GM23248 (cell line): ENCODE measurements at places on chromosomes 13 and 19.

GRCh38 chr19:41997851-41998229 lies 3.8 kb upstream of the ATP1A3 start:
- no peak for DNase-seq

GRCh38 chr19:15555759-15556633 lies 47.7 kb downstream of the CYP4F22 start:
- DNase-seq = peak; percentile 98

GRCh38 chr19:38684078-38684861 lies 36.8 kb downstream of the ACTN4 start:
- DNase-seq = peak; percentile 97

- peak; percentile 86 for DNase-seq
Observed at GRCh38 chr13:114124921-114125320, 7.5 kb downstream of the RASA3 start.

DNA sequence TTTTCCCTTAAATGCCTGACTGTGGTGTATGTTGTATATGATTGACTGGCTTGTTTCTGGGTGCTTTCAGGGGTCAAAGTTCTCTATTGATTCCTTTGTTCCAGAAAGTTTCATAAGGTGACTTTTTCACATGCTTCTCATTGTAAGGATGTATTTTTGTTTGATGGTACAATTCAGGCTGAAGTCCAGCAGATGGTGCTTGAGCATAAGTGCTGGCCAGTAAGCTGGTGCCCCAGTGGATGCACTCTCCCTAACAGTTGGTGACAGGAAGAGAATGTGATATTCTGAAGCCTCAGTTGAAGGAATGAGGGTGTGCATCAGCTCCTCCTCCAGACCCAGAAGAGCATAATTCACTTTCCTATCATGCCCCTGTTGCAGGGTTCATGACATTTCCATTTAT lies 1941.6 kb upstream of the PRR20A start:
- DNase-seq = no peak

GRCh38 chr19:14400951-14401431 lies 18.1 kb downstream of the DDX39A start:
- DNase-seq = no peak

GRCh38 chr13:45133396-45134118 lies 13.2 kb downstream of the GTF2F2 start:
- no peak for DNase-seq

- peak; percentile 75 for DNase-seq
Observed at GRCh38 chr19:3304871-3305423, 61.4 kb upstream of the NFIC start.

DNA sequence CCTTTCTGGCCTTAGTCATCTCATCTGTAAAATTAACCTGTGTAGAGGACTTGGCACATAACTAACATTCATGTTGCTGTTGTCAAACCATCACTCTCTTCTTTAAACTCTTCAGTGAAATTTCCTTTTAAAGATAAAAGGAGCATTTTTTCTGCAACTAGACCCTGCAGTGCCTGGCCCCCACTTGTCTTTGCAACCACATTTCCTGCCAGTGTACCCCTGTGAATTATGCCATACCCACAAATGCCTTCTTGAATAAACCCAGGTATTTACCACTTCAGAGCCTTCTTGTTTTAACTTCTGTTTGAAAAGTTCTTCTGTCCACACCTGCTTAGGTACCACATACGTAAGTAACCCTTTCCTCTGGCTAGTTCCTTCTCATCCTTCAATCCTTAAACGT lies 118.8 kb downstream of the CDK8 start:
- DNase-seq = no peak

- no peak for DNase-seq
Observed at GRCh38 chr19:46742926-46743480, 2.9 kb upstream of the FKRP start.

DNA sequence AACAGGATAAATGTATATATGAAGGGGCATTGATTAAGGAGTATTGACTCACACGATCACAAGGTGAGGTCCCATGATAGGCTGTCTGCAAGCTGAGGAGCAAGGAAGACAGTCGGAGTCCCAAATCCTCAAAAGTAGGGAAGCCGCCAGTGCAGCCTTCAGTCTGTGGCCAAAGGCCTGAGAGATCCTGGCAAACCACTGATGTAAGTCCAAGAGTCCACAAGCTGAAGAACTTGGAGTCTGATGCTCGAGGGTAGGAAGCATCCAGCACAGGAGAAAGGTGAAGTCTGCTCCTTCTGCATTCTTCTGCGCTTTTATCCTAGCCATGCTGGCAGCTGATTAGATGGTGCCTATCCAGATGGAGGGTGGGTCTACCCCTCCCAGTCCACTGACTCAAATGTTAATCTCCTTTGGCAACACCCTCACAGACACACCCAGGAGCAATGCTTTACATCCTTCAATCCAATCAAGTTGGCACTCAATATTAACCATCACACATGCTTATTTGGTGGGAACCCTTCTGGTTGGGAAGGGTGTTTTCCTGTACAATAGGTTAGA lies 55.1 kb downstream of the SLAIN1 start:
- DNase-seq = no peak

DNA sequence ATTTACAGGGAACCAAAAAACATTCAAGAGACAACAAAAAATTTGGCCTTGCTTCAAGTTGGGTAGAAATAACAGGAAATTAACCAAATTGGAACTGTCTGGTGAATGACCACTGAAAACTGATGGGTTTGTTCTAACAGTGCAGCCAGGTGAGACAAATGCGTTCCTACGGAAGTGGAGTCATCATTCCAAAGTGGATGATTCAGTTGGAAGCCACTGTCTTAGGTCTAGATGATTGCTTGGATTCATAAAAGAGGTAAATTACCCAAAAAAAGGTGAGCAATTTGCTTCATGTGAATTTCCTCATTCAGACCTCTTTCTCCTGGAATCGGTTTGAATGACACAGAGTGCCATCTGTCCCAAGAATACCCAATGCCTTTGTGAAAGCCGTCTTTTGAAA lies 87.1 kb upstream of the IPO5 start:
- no peak for DNase-seq

- DNase-seq = no peak
Observed at GRCh38 chr13:29160862-29161261, 340.7 kb downstream of the MTUS2 start.
